Muscle of back (tissue), 13 donors: ENCODE measurements at places on chromosomes 1 and 21. TPM values are rescaled to one million over a fixed set of nuclear protein-coding genes. Genes with fewer than 3 reads are reported as not detected.

DNA sequence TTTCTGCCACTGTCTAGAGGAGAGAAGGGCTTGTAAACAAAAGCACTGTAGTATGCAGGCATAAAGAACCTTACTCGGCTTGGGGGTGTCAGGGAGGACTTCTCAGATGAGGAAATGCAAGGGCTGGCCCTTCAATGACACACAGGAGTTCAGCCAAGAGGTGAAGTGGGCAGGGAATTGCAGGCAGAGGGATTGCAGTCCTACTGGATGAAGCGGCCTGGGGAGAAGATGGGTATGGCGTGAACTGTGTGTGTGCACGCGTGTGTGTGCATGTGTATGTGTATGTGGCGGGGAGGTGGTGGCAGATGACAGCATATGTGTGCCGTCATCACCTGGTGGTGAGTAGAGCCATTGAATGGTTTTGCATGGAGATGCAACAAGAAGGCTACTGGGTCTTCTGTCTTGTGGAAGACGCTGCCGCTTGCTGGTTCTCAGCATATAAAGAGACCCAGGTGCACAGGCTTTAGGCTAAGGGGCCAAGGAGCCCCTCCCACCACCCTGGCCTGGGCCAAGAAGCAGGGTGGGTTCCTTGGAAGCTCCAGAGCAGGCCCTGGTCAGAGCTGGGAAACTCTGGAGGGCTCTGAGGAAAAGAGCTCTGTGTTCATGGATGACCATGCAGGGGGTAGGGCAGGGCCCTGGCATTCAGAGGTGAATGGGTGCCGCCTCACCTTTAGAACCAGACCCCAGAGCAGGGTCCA lies 4.1 kb upstream of the EPS8L3 start:
- DNase-seq, result no peak

The OR2L2 gene
- polyA plus RNA-seq, result 0.06 TPM

- DNase-seq, result no peak
These were observed 88.8 kb upstream of the SLFNL1 start for GRCh38 chr1:41110286-41110685.

GRCh38 chr1:28745653-28746173 lies 9.0 kb downstream of the YTHDF2 start:
- no peak for DNase-seq

GRCh38 chr1:113860891-113861290 lies 10.6 kb downstream of the PTPN22 start:
- no peak for DNase-seq

DNA sequence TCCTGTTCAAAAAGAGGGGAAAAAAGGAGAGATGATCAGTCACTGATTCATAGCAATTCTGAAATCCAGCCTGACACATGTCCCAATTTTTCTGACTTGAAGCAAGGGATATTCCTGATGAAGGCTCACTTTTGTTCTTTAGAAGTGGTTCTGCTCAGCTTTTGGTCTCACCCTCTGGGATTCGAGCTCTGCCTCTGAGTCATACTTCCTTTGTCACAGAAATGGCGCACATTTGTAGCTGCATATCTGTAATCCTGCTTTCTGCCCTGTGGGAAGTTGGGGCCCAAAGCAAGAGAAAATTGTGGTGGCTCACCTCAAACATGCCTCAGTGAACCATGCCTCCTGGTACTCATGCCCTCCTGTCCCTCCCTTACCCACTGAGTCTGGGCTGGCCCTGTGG lies 22.3 kb upstream of the FAM78B start:
- DNase-seq, result no peak

DNA sequence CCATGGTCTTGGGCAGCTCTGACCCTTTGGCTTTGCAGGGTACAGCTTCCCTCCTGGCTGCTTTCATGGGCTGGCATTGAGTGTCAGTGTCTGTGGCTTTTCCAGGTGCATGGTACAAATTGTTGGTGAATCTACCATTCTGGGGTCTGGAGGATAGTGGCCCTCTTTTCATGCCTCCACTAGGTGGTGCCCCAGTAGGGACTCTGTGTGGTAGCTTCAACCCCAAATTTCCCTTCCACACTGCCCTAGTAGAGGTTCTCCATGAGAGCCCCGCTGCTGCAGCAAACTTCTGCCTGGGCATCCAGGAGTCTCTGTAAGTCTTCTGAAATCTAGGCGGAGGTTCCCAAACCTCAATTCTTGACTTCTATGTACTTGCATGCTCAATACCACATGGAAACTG lies 494.5 kb upstream of the LRRC7 start:
- no peak for DNase-seq

DNA sequence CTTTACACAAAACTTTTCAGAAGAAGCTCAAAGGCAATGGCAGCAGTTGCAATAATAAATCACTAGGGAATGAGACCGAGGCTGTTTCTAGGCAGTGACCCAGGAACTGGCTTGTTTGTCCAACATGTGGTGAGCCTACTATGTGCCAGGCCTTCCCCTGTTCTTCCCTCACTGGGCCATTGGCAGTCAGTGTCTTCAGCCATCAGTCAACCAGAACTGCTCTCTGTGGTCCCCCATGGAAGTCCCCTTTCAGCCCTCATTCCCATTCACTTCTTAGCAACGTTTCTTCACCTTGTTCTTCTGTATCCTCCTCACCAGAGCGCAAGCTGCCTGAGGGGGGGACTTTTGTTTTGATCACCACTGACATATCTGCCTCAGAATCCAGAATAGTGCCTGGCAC lies 274.1 kb downstream of the RRAGC start:
- DNase-seq, result no peak

DNA sequence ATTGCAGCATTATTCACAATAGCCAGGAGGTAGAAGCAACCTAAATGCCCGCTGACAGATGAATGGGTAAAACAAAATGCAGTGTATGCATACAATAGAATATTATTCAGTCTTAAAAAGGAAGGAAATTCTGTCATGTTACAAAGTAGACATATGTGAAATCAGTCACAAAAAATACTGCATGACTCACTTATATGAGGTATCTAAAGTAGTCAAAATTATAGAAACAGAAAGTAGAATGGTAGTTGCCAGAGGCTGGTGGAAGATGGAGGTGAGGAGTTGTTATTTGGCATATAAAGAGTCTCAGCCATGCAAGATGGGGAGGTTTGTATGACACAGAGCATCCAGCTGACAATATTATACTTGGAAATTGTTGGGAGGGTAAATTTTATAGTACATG lies 43.0 kb upstream of the EGLN1 start:
- DNase-seq, result no peak

DNA sequence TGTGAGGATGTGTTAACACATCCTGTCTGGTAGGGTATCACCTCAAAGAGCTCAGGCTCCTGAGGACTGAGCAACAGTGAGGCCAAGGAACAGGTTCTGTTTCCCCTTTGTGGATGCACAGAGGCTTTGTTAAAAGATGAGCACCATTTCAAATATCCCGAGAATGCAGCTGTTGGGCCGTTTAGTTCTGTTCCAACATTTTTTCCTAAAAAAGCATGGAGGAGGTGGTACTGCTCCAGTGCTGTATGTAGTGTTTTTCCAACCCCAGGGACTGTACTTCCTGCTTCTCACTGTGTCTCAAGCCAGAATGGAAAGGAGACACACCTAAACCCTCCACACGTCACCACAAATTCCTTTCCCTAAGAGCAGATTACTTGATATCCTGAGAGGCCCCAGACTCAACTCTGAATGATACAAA lies 53.8 kb upstream of the BCL10 start:
- peak; percentile 56 for DNase-seq

GRCh38 chr1:143497374-143497747 lies 474.4 kb downstream of the FAM72C start:
- DNase-seq, result no peak

The FCMR gene
- polyA plus RNA-seq, result 1.1 TPM

GRCh38 chr1:116167625-116168276 lies 56.6 kb downstream of the MAB21L3 start:
- peak; percentile 10 for DNase-seq

The ACTN2 gene
- 1,865 TPM for polyA plus RNA-seq

The FMO1 gene
- polyA plus RNA-seq, result 9.6 TPM

The RNU1-2 gene
- not detected for polyA plus RNA-seq

GRCh38 chr1:16189921-16190621 lies 22.4 kb downstream of the ARHGEF19 start:
- no peak for DNase-seq

DNA sequence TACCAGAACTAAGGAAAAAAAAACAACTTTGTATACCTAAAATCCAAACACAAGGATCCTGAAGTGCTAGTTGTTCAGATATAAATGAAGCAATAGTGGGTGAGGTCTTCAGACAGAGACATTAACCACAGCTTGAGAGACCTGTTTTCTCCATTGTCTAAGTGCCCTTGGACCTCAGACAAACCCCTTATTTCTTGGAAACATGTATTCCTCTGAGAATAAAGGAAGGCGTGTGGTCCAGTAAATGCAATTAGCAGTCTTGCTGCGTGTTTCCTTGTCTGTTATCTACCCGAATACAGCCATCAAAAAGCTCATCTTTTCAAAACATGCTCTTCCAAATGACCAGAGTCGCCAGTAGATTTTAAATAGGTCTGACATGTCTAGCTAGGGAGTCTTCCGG lies 291.1 kb upstream of the NFIA start:
- no peak for DNase-seq

DNA sequence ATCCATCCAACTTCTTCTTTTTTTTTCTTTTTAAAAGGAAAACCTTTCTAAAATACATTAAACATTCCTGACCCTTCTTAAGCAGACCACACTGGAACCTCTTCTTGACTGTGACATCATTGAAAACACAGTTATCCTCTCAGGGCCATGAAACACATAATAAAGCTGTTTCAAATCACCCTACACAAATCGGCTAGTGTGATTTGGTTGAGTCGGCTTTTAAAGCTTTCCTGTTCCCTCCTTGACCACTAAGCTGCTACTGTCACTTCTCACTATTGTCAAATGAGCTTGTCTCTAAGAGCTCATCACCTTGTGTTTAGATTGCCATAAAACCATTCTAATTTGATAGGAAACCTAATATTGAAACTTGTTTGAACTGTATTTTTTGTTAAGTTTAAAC lies 5.9 kb downstream of the USP24 start:
- DNase-seq, result no peak

The S100A12 gene
- 0.80 TPM for polyA plus RNA-seq

The LMX1A gene
- 2.1 TPM for polyA plus RNA-seq

DNA sequence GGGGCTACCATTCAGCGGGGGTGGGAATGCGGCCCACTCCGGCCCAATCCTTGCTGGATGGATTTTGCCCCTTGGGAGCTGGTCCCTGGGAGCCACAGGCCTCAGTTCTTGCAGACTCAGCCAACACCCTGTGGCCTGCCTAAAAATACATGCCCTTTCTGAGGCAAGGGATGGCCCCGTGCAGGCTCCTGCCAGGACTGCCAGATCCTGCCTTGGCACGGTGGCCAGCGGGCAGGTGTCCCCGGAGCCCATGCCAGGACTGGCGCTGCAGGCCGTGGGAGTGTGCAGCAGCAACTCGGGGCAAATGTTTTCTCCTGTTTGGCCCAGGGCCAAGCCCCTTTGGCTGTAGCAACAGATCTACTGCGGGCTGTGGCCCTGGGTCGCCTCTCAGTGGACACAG lies 1.6 kb upstream of the PANK4 start:
- DNase-seq, result no peak

GRCh38 chr1:106276871-106277270 lies 779.6 kb upstream of the PRMT6 start:
- peak; percentile 17 for DNase-seq

DNA sequence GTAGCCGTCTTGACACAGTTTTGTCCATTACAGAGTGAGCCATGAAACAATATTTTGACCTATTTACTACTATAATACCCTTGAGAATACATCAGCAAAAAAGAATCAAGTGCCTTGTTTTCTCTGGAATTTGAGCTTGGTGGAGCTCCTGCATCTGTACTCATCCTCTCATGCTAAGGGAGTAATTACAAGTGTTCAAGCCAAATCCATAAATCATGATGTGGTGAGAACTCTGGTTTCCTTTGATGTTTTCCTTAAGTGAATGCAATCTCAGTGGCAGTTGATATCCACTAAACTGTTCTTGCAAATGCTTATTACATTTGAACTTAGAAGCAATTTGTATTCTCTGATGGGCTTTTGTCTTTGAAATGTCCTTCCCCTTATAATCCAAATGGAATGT lies 824.6 kb upstream of the TMPRSS15 start:
- peak; percentile 41 for DNase-seq

GRCh38 chr1:205680073-205680851 lies at the start of gene SLC45A3:
SLC45A3 (minus strand) TSS chr1:205680509; CDS start chr1:205664656, 15,853 bp downstream.
- no peak for DNase-seq

The TRIM67 gene
- 0.09 TPM for polyA plus RNA-seq

The FNDC7 gene
- not detected for polyA plus RNA-seq

The MATN1 gene
- polyA plus RNA-seq, result 0.98 TPM

- DNase-seq, result no peak
These were observed 21.1 kb downstream of the SNAP47 start for GRCh38 chr1:227756172-227756959.

GRCh38 chr1:243470502-243470901 lies 214.7 kb downstream of the SDCCAG8 start:
- no peak for DNase-seq

- no peak for DNase-seq
These were observed 3.8 kb downstream of the SMIM1 start for GRCh38 chr1:3776231-3776961.

DNA sequence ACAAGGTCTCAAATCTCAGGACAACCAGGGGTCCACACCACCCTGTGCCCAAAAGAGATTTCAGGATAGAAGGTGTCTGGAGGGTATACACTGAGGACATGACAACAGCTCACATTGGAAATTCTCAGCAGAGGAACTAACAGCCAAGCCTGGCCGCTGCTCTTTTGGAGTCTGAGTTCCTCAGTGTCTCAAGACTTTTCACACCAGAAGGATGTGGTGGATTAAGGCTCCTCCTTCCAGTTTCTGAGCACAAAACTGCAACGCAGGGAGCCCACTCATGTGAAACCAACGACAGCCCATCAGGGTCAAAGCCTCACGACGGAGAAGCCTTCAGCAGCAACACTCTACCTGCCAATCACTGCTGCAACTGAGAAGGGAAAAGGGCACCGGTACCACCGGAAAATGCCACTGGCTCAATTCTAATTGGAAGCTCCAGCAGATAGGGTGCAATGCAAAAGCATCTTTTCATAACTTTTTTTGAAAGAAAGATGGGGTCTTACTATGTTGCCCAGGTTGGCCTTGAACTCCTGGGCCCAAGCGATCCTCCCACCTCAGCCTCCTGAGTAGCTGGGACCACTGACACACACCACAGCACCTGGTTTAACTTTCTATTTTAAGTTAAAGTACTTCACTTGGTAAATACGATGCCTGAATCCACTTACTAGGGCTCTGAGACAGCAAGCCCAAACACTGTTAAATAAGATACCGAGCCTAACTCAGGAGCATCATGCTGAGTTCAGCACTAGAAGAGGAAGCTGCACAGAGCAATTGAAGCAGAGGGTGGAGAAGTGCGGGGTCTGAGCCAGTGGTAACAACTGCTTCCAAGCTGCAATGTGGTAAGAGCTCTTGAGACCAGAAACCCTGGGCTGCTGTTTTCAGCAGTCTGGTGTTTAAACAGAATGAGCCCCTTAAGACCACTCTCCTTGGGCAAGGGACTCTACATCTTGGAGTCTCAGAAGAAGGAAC lies 7.8 kb downstream of the CAPZB start:
- no peak for DNase-seq
